ENCODE measurements at places on chromosomes 16 and 17. TPM values are rescaled to one million over a fixed set of nuclear protein-coding genes. Genes with fewer than 3 reads are reported as not detected.

Gene NPIPB9
- 2.1 TPM for total RNA-seq

Gene RAB11FIP4
- total RNA-seq = 2.8 TPM

Gene KRTAP3-2
- not detected for total RNA-seq

Gene AOC3
- total RNA-seq = 0.44 TPM

Gene KRTAP4-3
- total RNA-seq = not detected

Gene CDYL2
- total RNA-seq = 7.1 TPM

Gene NPIPA5
- 26.0 TPM for total RNA-seq

Gene TP53
- 131 TPM for total RNA-seq

Gene SLC52A1
- not detected for total RNA-seq

Gene KRTAP16-1
- total RNA-seq = not detected

Gene PDIA2
- total RNA-seq = not detected

Gene CCL14
- total RNA-seq = not detected

Gene CD300E
- not detected for total RNA-seq

Gene LRRC75A
- 0.29 TPM for total RNA-seq

Gene HOXB4
- 0.44 TPM for total RNA-seq

Gene WFIKKN1
- total RNA-seq = 0.17 TPM

Gene IL21R
- total RNA-seq = 0.21 TPM

Gene MRPS23
- 59.3 TPM for total RNA-seq

Gene TBC1D3H
- not detected for total RNA-seq

Gene CASKIN2
- 19.2 TPM for total RNA-seq

Gene KRT26
- total RNA-seq = not detected

Gene MAPK7
- total RNA-seq = 18.2 TPM

Gene NKD1
- 0.29 TPM for total RNA-seq

Gene RHBDL1
- total RNA-seq = 3.0 TPM

Gene YBX2
- total RNA-seq = 0.44 TPM

Gene CALB2
- total RNA-seq = 0.23 TPM

Gene TAT
- not detected for total RNA-seq

Gene TMC5
- total RNA-seq = 0.16 TPM

Gene GPR179
- 0.09 TPM for total RNA-seq

Gene KRTAP1-1
- not detected for total RNA-seq
